ENCODE measurements at places on chromosomes 6 and 20.
A peak's percentile ranks its signal among the peaks of the same experiment; 100 is the strongest.

GRCh38 chr20:41991412-41991811, 373.2 kb upstream of the CHD6 start:
- no peak for DNase-seq

GRCh38 chr6:104326173-104327001, 533.3 kb downstream of the HACE1 start:
- DNase-seq: no peak

GRCh38 chr6:143092768-143093167, 32.1 kb downstream of the AIG1 start:
- no peak for DNase-seq

DNA sequence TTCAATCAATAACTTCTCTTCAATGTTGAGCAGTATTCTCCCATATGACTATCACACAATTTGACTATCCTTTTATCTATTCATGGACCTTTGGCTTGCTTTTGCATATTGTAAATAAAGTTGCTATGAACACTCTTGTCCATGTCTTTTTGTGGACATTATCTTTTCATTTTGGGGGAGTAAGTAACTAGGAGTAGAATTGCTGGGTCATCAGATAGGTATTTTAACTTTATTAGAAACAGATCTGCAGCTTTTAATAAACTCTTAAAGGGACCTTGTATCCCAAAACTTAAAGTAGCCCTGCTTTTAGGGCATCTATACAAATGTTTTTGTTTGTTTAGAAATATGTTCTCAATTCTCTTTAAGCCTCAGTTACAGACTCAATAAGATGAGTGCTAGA, 614.2 kb upstream of the CITED2 start:
- no peak for DNase-seq

DNA sequence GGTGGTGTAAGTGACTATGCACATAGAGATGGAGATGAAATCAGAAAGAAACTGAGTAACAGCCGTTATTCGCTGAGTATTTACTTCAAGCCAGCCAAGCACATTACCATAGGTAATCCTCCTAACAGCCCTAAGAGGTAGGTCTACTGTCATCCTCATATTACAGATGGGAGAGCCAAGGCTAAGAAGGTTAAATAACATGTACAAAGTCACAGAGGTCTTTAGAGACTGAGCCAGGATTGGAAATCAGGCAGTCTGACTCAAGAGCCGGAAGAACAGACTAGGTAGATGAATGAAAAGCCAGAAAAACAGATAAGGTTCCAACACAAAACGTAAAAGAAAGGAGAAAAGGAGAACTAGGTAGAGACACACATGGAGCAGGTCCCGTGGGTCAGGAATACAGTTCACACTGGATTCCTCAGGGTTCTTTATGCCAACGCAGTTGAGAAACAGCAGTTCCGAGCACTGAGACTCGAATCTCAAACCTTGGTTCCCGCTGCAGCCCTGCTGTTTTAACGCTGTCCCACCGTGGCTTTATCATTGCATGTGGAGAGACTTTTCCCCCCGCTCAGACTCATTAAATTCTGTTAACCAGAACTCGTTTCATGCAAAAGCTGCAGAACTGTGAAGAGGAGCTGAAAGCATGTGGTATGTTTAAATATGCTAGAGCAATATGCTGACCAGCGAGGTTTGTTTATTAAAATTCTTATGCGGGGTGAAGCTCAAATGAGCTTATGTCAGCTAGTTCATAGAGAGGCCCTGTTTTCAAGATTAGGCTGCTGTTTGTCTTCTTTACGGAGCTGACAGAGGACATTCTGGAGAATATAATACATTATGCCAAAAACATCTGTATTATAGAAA, 537.9 kb downstream of the CD83 start:
- DNase-seq: no peak

GRCh38 chr6:11853678-11854407, 75.2 kb upstream of the ADTRP start:
- no peak for DNase-seq

- DNase-seq: peak; percentile 3
Measured at GRCh38 chr6:4209196-4209595, 73.8 kb upstream of the ECI2 start.

- no peak for DNase-seq
Measured at GRCh38 chr20:45822857-45823256, 4.3 kb downstream of the TNNC2 start.

DNA sequence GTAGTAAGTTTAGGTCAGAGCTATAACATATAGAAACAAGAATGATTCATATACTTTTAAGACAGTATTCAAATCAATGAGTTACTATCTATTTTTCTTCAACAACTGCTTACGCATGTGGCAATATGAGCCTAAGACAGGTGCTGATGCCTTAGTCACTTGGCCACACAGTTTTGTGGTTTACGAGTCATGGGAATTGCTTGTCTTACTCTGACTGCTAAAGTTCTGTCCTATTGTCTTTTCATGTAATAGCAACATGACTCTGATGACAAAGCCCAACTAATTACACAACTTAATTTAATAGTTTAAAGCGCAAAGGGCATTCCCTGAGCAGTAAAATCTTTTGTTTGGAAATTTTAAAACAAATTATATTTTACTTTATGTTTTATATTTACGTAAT, 159.3 kb upstream of the CENPW start:
- DNase-seq: peak; percentile 2

GRCh38 chr20:59157961-59158541, 5.6 kb upstream of the ZNF831 start:
- DNase-seq: no peak

DNA sequence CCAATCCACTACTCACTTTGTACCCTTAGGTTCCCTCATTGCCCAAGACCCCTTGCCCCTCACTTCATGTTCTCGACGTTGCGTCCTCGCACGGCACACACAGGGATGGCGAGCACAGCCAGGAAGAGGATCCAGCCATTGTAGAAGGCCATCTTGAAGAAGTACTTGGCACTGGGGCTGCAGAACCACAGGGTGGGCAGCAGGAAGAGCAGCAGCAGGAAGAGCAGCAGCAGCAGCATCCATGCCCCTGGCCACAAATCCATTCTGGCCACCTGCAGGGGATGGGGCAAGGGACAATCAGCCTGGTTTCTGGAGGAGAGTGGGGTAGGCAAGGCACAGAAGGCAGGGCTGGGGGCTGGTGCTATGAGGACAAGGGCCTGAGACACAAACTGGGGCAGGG, 4.7 kb downstream of the AGPAT1 start:
- no peak for DNase-seq

DNA sequence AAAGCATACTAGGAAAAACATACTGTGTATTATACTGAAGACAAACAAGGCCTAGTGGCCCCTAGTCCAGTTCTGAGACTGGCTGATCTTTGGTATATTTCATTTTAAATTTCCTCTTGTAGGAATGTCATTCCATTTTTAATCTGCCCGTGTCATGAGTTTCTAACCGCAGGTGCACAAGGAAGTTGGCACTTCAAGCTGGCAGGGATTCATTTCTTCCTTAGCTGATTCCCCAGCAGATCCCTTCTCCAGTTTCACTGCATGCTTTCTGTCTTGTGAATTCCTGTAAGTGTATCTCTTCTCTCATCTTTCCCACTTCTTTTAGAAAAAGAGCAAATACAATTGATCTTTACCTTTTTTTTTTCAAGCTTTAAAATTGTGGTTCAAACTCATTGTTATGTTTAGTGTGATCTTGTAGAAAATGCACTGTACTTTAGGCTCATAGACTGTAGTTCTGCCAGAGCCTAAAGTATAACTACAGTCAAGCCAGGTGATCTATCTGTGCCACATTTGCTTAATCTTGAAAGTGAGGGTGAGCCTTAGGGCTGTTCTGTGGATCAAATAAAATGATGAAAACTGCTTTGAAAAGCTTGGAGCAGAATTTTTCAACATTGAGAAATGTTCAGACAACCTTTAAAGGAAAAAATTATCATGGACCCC, 37.0 kb downstream of the RNF217 start:
- no peak for DNase-seq

GRCh38 chr20:61765081-61765870, 300.4 kb downstream of the TAF4 start:
- DNase-seq: no peak

DNA sequence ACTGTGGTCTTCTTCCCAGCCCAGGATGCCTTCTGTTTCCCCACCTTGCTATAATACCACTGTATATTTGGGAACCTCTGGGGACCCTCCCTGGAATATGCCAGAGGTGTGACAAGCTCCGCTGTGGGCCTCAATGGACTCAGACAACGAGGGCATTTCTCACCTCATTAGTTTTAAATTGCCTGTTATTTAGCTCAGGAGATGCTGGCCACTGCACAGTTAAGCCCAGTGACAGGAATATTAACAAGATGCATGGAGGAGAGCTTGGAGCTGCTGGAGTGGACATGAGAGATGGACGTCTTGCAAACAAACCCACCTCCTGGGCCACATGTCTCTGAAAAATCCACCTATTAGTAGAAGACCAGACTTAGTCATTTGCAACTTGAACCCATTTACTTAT, 435.2 kb upstream of the CHD6 start:
- no peak for DNase-seq

DNA sequence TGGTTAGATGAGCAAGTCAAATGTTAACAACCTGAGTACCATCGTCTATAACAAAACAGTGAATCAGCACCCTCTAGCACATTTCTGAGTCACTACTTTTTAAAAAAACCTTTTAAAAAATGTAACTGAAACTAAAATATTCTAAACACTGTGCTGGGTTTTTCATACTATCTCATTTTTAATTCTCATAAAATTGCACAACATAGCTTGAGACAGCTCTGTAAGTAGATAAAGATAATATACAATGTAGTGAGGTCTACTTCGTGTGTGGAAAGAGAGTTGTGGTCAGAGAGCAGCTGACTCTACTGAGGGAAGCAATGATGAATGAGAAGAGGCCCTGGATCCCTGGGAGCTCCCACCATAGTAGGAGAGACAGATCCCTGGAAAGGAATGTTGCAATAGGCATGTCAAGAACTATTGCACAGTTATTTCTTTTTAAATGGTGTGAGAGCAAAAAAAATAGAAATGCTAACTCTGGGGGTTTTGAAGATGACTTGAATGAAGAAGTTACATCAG, 13.6 kb upstream of the CALHM6 start:
- DNase-seq: no peak

- DNase-seq: peak; percentile 29
Measured at GRCh38 chr6:170516783-170517616, 36.1 kb downstream of the PSMB1 start.

GRCh38 chr6:101931766-101932165, 538.3 kb downstream of the GRIK2 start:
- DNase-seq: no peak

- no peak for DNase-seq
Measured at GRCh38 chr6:18240230-18240629, 24.1 kb downstream of the DEK start.

DNA sequence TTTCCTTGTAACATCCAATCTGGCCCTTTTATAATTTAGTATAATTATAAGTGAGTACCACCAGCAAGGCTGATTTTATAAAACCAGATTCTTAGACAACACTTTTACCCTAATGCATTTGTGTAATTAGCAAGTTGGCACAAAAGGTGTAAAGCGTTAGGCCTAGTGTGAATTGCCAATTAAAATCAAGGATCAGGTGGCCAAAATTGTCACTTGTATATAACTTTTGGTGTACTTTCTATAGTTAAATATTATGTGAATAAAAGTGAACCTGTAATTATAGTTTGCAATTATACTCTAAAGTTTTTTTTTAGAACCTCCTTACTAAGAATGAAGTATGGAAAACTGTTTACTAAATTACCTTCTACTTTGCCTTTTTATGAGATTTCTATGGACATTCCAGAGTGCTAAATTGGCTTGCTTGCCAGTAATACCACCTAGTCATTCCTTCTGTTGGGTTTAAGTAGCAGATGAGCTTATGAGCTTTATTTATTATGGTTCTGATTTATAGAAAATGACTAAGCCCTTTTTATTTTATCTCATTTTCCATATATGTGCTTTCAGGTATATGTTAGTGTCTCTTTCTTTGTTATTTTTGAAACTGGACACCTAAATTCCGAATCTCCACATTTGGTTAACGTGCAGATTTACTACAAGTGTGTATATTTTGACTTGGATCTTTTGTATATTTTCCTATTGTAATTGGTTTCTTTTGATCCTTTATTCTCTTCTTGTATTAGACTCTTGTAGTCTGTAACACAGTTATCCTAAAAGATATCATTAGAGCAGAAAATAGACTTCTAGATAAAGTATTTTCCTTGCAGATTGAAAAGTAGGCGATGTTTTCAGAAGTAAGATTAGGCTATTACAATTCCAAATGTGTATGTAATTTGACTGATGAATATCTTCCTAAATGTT, 3.9 kb downstream of the STXBP5 start:
- DNase-seq: no peak

DNA sequence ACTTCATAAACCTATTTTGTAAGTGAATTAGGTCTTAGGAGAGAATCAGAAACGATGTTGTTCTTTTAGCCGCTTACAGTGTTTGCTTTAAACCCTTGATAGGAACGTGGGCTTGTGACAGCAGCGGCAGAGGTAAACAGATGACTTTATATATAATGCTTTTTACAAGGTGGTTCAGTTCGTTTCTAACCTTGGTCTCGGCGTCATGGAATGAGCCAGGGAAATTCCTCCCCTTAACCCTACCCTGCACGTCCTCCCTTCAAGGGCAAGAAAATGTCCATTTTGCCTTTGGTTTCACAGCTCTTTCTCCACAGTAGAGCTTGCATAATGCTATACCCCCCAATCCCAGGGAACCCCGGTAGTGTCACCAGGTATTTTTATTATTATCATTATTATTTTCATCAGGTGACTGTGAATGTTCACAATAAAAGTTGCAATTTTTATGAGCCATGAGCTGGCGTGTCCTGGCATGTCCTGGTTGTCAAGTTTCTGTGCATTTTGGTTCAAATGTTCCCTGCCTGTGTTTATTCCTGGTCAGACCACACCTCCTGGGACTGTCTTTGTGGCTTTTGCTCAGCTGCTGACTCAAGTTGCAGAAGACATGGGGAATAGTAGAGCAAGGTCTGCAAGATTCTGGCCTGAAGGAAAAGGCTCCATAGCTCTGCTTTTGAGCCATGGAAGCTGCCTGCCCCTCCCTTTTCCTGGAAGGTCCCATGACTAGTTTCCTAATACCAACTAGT, 112.8 kb upstream of the BMP2 start:
- DNase-seq: no peak

GRCh38 chr6:12522347-12522746, 194.2 kb upstream of the PHACTR1 start:
- no peak for DNase-seq

GRCh38 chr20:63587776-63588591, 13.9 kb upstream of the HELZ2 start:
- no peak for DNase-seq

DNA sequence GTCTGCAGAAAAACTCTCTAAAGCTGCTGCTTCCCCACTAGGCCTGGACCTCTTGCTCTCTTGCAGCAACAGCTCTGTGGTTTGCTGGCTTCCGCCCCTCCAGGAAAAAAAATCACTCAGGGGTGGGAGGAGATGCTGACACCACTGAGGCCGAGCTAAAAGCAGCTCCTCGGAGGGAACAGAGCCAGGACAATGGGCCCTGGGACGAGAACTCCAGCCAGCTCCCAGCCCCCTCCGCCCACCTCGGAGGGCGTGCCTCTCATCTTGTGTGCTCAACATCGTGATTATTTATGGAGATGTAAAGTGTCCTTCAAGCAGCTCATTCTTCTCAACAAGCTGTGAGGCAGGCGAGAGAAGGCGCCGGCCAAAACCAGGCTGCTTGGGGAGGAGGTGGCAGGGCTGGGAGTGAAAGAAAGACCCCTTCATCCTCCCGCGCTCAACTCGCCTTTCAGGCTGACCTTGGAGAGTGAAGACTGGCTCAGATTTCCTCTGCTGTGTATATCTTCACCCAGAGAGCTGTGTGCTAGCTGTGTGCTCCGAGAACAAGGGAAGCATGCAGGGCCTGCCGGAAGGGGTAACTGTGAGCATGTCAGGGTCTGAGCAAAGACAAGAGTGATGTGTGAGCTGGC, 53.5 kb upstream of the LRFN2 start:
- DNase-seq: peak; percentile 4

Measured in KG1 (cell line).